ENCODE measurements at places on chromosomes 5 and 9.

GRCh38 chr9:137558127-137558526 is 6.4 kb downstream of the MRPL41 start:
- DNase-seq = no peak

GRCh38 chr5:154713615-154714125 is 41.5 kb upstream of the LARP1 start:
- no peak for DNase-seq

- peak; percentile 70 for DNase-seq
These were observed 96.8 kb downstream of the ZNF608 start for GRCh38 chr5:124649491-124650146.

DNA sequence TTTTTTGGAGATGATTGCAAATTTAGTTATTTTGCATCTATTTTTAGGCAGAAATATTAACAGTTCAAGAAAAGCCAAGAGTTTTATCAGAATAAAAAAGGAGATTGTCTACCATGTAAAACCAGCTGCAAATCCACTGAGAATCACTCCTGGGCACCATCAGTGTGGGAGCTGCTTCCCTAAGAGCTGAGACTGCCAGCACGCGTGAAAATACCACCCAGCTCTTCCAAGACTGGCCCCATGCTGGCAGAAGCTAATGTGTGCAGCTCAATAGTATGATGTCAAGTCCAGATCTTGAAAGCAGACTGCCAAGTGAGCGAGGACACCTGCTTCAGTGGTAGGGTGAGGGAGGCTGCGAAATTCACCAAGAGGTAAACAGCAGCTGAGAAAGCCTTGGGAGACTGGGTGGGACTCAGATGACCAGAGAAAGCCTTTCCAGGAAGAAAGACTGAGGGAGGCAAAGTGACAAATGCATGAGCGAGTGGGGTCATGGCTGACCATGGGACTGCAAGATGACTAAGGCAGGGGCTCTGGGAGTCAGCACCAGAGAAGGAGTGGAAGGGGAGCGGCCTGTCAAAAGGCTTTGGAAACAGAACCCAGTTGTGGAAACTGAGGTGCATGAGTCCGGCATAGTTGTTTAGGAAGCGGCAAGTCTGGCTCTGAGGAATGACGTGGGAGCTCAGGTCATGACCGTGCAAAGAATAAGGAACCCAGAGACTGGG is 200.9 kb downstream of the GADD45G start:
- DNase-seq = no peak

DNA sequence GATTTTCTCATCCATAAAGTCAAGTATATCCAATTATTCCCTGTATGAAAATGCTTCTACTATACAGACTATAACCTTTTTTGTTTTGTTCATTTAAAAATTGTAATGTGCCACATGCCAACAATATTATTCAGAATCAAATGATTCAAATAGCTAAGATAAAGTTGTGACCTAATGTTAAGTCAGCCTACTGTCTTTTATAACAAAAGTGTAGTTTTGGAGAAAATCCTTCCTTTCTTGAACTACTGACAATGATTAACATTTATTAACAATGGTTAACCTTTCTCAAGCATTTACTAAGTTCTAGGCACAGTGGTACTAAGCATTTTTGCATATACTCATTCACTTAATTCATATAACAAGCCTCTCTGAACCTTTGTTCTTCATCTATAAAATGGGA is 25.0 kb downstream of the CSF2 start:
- DNase-seq = no peak

DNA sequence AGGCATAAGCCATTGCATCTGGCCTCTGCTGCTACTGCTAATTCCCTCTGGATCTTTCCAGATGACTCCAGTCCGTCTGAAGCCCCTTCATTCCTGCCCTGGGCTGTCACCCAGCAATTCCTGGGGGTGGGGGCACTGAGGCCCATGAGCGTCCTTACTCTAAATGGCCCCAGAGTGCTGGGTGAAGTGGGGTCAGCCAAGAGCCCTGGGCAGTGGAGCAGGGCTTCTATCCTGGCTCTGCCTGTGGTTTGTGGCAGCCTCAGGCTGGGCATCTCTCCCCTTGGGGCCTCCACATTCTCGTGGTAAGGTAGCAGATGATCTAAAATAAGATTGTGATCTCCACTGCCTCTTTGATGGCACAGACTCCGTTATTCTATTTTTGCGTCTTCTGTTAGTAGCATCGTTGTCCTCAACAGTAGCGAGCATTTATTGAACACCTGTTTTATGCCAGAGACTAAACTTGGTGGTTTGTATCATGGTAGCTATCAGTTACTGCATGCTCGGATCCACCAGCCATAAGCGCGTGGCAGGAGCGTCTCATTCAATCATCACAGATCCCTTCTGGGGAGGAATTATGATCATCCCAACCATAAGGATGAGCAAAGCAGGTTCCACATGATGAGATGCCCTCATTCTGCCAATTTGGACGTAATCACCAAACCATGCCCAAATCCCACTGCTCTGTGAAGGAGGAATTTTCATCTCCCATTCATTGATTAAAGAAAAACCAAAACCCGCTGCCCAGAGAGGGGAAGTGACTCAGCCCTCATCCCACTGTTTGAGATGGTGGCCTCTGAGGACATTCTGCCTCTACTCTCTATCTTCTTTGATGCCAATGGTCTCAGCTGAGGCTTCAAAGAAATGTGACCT is 21.9 kb upstream of the DUSP1 start:
- DNase-seq = no peak

DNA sequence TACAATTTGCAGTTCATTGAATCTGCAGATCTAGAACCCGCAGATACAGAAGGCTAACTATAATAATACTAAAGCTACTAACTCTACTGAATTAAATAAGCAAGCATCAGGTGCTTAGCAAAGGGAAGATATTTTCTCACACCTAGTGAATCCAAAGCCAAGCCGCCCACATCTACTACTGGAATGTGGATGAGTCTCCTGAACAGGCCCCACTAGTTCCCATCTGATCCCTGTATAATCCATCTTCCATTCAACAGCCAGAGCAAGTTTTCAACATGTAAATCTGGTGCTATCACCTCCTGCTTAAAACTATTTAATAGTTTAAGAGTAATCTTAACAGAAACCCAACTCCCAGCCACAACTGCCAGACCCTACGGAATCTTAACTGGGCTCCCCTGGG is 18.9 kb downstream of the ARL15 start:
- no peak for DNase-seq

DNA sequence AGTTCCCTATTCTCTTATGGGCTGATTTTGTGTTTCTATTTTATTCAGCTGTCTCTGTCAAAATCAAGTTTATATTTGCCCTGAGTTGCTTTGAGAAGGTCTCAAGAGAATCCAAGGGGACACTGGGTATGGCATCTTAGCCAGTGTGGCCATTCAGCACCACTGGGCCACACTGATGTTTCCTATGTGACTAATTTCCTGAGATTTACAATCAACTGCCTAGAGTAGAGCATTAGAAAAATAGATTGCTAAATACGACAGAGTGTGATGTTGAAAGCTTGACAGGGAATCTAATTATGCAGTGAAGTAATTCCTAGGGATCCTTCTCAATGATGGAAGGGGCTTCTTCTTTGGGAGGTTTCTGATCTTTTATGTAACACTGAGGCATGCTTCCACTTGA is 141.7 kb downstream of the SV2C start:
- DNase-seq = no peak

GRCh38 chr9:122294531-122294930 is 29.8 kb downstream of the MRRF start:
- DNase-seq = no peak

DNA sequence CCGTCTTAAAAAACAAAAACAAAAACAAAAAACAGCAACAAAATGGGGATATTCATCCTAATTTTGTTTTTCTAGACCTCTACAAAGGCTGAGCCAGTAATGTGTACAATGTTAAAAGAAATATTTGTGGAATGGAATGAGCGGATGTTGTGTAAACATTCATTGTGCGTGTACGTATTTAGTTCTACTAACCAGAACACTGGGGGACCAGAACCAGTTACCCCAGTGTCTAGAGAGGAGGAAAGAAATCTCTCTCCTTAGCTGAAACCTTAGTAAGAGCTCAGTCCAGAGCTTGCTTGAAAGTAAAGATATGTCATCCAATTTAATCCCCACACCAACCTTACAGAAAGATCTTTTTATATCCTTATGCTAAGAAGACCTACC is 106.7 kb upstream of the CPEB4 start:
- no peak for DNase-seq

DNA sequence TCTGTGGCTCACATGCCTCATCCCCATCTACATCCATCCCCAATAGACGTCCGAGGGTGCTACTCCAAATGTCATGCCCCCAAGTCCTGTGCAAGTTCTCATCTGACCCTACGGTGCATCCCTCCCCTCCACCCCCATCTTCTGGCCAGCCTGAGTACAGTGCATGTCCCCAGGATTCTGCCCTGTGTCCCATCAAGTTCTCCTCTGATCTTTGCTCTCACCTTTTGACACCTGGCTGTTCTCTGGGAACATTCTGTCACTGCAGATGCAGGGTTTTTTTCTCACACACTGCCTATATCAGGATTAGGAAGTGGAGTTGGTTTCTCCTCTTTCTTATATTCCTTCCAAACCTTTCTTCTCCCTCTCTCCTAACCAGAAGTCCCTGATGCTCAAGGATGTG is 377.2 kb downstream of the GADD45G start:
- DNase-seq = no peak

Data from activated B cell treated with CpG ODN at 0.5 μM for 24 hours (primary cell).